Upper lobe of left lung (tissue), 6 donors: ENCODE measurements at places on chromosomes 3 and 15. TPM values are rescaled to one million over a fixed set of nuclear protein-coding genes. Genes with fewer than 3 reads are reported as not detected.

CACNA2D3 gene
- total RNA-seq, result 6.5 TPM

ECE2 gene
- not detected for total RNA-seq

DNA sequence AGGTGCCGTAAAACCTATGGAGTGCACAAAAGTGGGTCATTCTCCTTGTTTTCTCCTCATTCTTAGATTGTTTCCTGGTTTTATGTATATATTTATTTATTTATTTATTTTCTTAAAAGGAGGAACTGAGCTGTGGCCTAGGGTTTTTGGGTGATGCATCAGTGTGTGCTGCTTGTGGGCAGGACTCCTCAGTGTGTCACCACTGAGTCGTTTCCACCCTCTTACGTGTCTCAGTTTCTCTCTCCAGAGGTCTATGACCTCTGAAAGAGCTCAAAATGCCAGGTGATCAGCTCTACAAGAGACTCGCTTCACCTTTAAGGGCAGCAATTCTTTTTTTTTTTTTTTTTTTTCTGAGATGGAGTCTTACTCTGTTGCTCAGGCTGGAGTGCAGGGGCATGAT lies 72.9 kb downstream of the CD200 start:
- DNase-seq, result no peak

TLR9 gene
- 1.1 TPM for total RNA-seq

DNA sequence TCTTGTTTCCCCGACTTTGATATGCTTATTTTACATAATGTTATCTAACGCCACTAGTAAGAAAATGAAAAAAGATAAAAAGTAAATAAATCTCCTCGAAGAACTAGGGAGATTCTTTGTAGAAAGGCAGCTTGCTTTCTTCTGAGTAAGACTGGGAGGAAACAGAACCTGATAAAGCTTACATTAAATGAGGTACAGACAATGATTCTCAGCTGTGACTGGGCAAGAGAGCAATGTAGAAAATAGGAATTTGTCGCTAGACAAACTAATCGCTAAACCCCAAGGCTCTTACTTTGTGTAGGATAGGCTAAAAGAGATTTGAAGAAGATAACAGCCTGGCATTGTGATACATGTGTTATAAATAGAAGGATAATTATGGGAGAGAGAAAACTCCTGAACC lies 919.0 kb upstream of the ALCAM start:
- no peak for DNase-seq

GRCh38 chr15:65920825-65921309 lies 51.6 kb downstream of the RAB11A start:
- no peak for DNase-seq

ENTPD3 gene
- 4.4 TPM for total RNA-seq

GPR62 gene
- not detected for total RNA-seq

DNA sequence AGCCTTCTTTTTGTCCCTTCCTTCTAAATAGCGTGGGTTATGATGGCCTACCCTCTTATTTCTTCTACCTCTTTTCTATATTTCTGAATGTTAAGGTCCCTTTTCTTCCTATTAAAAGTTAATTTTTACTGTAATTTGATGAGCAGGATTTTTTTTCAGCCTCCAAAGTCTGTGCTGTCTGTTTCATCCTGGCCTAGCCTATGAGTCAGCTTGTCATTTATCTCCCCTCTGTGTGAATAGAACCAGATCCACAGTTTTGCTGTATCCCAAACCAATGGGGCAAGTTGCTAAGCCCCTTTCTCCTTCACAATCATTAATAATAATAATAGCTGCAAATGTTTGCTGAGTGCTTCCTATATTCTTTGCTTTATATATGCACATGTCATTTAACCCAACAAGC lies 18.1 kb upstream of the C3orf38 start:
- no peak for DNase-seq

- no peak for DNase-seq
These were observed 16.0 kb upstream of the SRP14 start for GRCh38 chr15:40054855-40055575.

ERICH6 gene
- total RNA-seq, result not detected

DNA sequence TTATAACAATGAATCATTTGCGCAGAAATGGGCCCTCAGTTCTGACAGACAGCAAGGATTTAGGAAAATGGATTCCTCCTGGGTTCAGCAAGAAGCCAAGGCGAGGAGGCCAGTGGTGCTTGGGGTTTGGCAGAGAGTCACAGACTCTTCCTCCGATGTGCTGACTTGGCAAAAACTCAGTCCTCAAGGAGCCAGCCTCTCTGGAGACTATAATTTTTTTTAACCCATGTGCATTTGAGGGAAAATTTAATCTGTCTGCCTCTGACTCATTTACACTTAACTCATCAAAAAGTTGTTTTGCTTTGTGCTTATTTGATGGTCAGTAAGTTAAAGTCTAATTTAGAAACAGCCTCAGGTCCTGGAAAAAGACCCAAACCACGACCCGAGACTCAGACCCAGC lies 34.2 kb upstream of the SLC24A5 start:
- no peak for DNase-seq

GRCh38 chr3:160464321-160464720 lies 14.7 kb upstream of the TRIM59 start:
- DNase-seq, result no peak

DNA sequence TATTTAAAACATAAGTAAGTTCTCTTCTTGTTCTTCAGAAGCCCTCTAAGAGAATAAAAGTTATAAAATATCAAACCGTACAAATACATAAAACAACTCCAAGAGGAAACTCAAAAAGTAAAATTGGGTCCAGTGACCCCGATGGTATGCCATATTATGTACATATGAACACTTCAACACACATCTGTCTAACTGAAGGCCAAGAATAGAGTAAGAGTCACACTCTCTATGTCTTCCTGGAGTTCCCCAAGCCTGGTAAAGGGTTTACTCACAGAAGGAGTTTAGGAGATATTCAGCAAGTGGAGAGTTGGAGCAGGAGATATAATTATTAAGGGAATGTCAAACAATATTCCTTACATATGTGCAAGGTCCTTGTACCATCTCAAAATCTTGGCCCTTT lies 101.3 kb upstream of the EIF1B start:
- no peak for DNase-seq

DNA sequence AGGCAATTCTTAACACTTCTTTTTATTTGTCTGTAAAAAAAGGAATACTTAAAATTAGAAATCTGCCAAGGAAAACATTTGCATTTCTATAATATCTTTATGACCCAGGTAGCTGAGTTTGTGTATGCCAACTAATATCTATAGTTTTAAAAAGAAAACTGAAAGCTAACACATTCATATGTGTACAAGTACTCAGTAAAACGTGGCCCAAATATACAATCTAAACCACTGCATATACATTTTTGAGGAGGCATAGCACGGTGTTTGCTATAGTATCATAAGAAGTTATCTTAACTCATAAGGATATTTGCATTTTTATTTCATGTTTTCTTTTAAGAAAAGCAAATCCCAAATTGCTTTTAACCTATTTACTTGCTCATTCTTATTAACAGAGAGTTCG lies 172.7 kb downstream of the ZBTB20 start:
- DNase-seq, result no peak

OGG1 gene
- 24.0 TPM for total RNA-seq

LMLN gene
- 9.4 TPM for total RNA-seq

DNA sequence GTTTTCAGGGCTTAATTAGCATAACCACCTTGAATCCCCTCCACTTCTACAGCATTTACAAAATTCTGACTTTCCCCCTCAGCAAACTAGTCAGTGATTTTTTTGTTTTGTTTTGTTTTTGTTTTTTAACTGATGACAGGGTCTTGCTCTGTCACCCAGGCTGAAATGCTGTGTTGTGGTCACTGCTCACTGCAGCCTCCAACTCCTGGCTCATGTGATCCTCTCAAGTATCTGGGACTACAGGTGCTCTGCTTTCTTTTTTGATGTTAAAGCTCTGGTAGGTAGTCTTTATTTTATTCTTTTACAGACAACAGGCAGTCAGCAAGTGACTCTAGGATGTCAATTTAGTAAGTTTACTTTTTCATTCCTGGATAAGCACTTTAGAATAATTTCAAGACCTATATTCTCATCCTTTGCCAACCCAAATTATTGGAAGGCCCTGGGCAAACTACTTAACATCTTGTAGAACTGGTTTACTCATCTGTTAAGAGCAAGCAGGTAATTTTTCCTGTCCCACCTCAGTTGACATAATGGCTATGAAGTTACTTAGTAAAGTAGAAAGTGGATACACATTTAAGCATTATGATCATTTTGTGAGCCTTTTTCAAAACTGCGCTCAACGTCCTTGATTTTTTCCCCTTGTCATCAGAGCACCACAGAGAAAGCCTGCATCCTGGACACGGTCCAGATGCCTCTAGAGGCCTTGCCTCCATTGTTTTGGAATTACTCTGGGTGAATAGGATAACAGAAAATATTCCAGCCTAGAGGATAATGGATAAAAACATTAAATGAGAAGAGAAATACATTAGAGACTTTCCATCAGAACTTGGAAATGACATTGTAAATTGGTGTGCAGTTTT lies 69.9 kb upstream of the NDUFB4 start:
- no peak for DNase-seq

DNA sequence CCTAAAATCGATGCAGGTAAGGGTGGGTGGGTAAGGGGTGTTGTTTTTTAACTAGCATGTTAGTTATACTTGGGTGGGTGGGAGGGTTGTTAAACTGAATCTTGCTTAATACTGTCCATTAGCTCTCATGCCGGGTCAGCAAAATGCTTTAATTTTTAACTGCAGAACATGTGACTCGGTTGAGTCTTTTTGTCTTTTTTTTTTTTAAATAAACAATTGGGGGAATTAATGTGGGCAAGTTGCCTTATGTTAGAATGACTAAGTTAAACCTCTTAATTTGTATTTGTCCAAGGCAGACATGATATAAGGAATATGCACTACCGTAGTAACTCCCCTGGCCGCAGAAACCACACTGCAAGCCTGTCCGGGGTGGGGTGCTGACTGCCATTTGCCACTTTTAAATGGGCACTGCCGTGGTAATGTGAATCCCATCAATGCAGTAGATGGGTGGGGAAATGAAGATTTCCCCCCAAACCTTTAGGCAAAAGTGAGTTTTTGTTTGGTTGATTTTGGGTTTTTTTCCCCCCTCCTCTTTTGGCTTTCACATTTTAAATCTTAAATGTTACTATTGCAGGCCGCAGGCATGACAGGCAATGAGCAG lies 54.3 kb upstream of the CCR4 start:
- no peak for DNase-seq

GRCh38 chr15:95770196-95770595 lies 560.3 kb upstream of the NR2F2 start:
- no peak for DNase-seq

GRCh38 chr15:64806509-64806908 lies 18.9 kb downstream of the PIF1 start:
- DNase-seq, result no peak

- no peak for DNase-seq
These were observed 13.5 kb downstream of the RAB6B start for GRCh38 chr3:133881939-133882825.

- no peak for DNase-seq
These were observed 41.0 kb downstream of the EIF4E3 start for GRCh38 chr3:71684046-71684756.

- DNase-seq, result no peak
These were observed 10.2 kb upstream of the GCSAM start for GRCh38 chr3:112143251-112143650.

LRRC15 gene
- 0.15 TPM for total RNA-seq

DNA sequence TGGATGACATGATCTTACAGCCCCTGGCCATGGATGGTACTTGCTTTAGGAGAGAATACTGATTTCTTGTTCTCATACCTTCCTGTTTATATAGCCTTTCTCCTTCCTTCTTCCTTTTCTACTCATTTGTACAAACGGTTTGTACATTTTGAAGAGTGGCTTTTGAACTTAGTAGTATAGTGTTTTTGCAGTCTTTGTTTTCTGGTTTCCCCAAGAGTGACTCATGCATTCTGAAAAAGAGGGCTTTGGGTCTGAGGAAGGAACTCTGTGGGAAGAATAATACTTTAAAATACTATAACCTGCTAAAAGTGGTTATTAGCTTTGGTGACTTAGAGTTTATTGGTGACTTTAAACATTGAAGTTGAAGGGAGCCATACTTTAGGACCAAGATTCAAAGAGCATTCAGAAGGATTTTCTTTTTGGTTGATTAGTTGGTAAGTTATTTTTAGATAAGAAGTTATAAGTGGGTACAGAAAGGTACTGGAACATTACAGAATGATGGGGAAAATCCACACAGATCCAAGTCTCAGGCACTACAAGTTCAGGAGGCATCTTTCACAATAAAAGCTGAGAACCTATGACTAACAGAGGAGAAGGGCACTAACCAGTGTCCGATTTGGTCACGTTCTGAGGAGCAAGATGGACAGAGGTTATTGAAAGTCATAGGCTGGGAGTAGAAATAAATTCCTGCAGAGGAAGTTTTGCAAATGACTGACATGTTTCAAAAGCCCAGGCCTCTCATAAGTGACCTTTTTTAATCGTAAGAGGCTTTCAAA lies 369.6 kb upstream of the AZI2 start:
- no peak for DNase-seq

DNA sequence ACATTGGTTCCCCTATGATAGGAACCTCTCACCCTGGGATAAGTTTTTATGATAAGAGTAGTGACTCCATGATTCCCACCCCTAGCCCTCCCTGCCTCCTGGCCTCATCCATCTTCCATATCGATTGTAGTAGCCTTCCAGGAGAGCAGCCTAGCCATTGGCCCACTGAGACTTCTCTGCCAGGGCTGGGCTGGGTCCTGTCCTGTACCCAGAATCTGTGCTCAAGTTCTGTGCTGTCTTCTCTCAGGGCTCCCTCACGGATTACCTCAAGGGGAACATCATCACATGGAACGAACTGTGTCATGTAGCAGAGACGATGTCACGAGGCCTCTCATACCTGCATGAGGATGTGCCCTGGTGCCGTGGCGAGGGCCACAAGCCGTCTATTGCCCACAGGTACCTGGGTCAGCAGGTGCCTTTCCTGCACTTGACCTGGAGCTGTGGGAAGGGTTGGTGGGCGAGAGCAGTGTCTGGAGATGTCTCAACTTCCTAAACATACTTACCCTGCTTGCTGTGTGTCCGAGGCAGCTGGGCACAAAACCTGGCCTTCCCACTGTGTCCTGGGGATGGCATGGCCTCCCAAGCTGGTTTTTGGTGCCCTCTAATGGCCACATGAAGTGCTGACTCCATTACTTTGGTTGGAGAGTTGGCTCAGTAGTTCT lies 16.6 kb upstream of the EXOG start:
- DNase-seq, result peak; percentile 71

SPSB4 gene
- total RNA-seq, result 1.1 TPM

DMXL2 gene
- 71.0 TPM for total RNA-seq

DNA sequence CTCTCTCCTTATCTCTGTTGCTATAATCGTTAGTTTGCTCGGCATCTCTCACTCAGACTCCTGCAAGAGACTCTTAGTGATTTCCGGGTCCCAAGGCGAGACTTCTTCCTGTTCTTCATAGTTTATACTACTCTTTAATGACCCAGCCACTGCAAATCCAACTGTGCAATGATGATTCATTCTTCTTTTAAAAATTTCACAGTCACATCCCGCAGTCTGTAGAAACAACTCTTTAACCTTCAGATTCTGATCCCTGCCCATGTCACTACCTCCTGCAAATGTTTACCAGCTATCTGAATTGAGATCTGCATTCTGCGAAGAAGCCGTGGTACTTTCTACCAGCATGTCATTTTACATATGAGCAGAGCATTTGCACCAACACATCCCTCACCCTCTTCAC lies 2.8 kb upstream of the VGLL3 start:
- no peak for DNase-seq

DUOX1 gene
- 1,314 TPM for total RNA-seq

ANKRD63 gene
- not detected for total RNA-seq
